ENCODE measurements at places on chromosomes 3 and 15.
A peak's percentile ranks its signal among the peaks of the same experiment; 100 is the strongest.

- DNase-seq = peak; percentile 18
Observed at GRCh38 chr15:93087825-93088199, 1.2 kb downstream of the RGMA start.

DNA sequence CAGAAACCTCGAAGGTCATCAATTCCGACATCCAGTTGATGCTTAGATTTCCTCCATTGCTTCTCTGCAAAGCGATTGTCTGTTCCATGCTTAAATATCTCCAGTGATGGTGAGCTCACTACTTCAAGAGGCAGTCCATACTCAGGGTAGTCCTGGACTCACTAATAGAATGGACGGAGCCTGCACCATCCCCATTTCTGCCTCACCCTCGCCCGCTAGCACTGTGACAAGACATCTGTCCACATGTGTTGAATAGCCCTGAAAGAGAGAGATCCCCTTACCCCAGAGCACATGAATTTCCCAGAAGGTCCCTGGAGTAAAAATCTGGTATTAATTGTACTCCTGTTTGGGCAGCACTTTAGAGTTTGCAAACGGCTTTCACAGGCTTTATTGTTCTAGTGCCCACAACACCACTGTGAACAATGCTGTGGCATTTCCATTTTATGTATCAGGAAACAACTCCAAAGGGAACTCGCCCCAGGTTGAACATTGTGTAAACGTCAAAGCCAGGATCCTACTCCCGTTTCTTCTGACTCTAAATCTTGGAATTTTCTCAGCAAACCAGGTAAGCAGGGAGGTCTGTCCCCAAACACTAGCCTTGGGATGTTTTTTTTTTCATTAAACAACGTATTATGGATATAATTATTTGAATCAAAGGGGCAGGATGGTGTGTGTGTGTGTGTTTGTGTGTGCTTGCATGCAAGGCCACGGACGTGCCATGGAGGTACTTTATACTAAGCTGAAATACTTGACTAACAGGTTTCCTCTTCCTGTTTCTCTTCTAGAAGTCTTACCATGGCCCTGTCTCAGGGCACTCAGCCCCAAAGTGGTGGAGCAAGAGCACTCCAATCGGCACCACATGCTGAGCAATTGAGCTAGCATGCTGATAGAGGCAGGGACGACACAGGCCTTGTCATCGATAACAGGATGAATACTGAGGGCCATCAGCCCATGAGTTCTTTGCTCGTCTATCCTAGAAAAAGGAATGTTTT lies 198.3 kb downstream of the OPA1 start:
- no peak for DNase-seq

- DNase-seq = no peak
Observed at GRCh38 chr15:64685230-64685888, 90.0 kb downstream of the RBPMS2 start.

- no peak for DNase-seq
Observed at GRCh38 chr3:113103588-113103987, 107.8 kb upstream of the BOC start.

- no peak for DNase-seq
Observed at GRCh38 chr3:62365391-62366125, 7.8 kb downstream of the FEZF2 start.

DNA sequence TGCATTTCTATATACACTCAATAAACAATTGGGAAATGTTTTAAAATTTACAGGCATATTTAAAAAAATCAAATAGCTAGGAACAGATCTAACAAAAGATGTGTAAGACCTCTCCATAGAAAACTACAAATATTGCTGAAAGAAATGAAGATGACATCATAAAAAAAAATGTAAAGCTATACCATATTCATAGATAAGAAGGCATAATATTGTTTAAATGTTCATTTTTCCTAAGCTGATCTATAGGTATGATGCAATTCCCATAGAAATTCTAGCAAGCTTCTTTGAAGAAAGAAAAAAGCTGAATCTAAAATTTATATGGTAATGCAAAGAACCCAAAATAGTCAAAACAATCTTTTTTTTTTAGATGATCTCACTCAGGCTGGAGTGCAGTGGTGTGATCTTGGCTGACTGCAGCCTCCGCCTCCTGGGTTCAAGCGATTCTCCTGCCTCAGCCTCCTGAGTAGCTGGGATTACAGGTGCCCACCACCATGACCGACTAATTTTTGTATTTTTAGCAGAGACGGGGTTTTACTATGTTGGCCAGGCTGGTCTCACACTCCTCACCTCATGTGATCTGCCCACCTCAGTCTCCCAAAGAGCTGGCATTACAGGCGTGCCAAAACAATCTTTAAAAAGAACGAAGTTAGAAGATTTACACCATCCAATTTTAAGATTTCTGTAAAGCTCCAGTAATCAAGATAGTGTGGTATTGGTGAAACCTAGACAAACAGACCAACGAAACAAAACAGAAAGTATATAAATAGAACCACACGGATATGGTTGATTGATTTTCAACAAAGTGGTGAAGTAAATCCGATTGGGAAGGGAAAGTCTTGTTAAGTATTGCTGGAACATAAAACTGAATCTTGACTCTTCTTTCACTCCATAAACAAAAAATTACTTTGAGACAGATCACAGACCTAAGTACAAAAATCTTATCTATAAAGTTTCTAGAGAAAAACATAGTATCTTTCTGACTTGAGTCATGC lies 6.3 kb upstream of the BHLHE40 start:
- DNase-seq = no peak

DNA sequence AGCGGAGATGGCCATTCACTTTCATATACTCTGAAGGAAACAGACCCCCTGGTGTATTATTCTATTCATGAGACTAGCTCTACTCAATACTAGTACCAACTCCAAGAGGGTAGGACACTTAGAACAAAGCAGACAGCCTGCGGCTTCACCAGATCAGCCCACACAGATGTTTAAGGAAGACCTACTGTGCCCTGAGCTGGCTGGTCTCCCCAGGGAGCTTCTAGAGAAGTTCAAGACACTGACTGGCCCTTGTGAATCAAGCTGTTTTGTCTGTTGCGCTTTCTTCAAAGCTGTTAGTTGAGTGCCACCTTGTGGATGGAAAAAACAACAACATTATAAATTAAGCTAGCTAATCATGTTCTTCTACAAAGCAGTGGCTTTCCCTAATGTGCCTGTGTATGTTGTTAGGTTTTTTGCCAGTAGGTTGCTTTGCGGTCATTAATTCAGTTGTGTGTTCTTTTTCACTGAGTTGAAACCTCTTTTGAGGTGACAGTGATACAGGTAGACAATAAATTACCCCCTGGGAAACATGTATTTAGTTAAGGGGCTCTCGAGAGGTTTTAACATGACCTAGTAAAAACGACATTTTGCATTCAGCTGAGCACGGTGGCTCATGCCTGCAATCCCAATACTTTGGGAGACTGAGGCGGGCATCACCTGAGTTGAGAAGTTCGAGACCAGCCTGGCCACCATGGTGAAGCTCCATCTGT lies 64.2 kb upstream of the MYZAP start:
- peak; percentile 51 for DNase-seq

DNA sequence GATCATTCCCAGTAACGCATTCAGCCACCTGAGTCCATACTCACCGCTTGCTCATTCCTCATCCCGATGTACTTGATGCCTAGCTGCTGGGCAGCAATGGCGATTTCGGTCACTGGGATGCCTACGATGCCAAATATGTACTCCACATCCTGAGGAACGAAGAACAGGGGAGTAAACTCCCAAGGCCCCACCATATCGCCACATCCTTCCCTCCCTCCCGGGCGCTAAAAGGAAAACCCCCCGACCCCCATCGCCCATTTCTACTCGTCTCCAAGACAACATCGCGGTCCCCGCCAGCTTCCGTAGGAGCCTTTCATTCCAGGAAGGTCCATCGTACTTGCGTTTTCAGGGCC lies 347 bp downstream of the HACL1 start:
- no peak for DNase-seq

DNA sequence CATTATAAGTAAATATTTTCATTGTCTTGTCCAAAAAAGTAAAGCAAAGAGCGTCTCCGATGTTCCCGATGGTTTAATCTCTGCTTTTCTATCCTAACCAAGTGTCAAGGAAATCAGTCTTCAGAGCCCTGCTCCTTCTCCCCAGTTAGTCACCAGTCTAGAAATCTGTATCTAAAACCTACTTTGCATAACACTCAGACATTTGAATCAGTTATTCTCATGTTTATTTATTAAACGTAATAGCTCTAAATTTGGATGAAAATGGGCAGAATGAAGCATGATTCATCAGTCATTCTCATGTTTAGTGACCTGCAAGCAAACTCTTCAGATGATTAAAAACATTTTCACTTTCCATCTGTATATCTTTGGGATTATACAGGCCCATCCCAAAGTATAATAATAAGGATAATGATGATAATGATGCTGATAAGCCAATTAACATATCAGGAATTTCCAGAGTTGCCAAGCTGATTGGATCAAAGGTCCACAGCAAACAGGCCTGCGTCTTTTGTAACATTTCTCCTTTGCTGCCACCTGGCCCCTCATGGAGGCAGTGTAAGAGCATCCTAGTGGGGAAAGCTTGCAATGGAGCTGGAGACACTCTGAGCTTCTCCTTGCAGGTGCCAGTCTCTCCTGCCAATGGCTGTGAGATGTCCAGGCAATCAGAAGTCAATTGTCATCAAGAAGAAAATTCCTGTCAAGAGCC lies 273.9 kb downstream of the IGSF11 start:
- DNase-seq = no peak

DNA sequence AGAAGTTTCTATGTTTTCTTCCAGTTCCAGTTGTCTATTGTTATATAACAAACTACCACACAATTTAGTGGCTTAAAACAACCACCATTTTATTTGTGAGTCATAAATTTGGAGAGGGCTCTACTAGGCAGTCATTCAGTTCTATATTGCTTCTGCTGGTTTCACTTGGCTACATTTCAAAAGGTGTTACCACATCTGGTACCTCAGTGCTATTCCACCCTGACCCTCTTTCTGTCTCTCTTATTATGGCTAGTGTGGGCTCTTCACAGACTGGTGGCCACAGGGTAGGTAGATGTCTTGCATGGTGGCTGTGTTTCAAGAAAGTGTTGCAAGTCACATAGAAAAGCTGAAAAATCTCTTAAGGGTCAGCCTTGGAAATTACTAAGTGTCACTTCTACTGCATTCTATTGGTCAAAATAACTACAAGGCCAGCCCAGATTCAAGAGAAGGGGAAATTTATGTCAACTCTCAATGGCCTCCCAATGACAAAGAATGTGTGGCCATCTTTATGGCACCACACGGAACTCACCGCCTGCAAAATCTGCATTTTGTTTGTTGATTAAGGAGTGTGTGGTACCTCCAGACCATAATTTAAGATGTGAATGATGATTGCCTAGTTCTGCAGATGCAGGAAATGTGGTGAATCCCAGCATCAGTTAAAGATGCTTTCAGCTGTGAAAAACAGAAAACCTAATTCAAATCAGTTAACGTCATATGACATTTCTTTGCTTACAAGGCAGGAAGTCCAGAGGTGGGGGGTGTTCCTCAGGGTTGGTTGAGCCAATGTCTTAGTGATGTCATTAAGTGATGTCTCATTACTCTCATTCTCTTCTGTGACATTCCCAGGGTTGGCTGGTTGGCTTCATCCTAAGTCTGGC lies 105.8 kb upstream of the RASGRP1 start:
- peak; percentile 76 for DNase-seq

DNA sequence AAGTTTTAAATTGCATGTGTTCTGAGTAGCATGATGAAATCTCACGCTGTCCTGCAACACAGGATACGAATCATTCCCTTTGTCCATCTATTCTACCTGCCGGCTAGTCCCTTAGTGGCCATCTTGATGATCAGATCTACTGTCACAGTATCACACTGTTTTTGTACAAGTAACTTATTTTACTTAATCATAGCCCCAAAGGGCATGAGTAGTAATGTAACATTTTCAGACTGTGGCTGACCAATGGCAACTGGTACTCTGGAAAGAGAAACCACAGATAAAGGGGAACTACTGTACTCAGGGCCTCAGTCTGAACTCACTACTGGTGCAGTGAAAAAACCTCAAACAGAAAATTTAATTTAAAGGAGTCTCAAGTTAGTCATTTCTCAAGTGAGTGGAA lies 127.3 kb upstream of the MRPL3 start:
- no peak for DNase-seq

- no peak for DNase-seq
Observed at GRCh38 chr3:72340476-72341379, 507.5 kb downstream of the SHQ1 start.

GRCh38 chr3:64489361-64490044 lies 198.3 kb downstream of the ADAMTS9 start:
- DNase-seq = no peak

DNA sequence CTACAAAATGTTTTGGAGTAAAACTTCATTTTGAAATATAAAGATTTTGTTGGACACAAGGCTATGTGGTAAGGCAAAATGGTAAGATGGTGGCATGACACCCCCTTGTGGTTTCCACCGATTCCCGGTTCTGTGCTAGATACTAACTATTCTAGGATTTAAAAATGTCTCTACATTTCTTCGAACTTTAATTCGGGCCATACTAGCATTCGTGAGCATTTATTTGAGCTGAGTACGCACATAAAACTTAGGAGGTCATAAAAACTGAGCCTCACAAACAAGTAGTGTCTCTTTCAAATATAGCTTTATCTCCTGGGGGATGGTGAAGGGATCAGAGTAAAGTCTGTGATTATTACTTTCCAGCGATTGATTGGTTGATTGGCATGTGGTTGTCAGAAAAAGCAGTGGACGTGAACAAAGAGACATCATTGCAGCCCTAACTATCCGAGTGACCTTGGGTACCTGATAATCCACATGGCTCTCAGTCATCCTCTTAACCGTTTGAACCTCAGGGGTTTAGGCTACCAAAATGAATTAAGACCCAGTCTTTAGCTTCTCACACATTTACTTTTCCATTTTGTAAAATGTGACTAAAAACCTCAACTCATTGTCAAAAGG lies 1.1 kb upstream of the ZNF639 start:
- DNase-seq = no peak

- DNase-seq = no peak
Observed at GRCh38 chr3:73848173-73848906, 223.6 kb upstream of the PDZRN3 start.

DNA sequence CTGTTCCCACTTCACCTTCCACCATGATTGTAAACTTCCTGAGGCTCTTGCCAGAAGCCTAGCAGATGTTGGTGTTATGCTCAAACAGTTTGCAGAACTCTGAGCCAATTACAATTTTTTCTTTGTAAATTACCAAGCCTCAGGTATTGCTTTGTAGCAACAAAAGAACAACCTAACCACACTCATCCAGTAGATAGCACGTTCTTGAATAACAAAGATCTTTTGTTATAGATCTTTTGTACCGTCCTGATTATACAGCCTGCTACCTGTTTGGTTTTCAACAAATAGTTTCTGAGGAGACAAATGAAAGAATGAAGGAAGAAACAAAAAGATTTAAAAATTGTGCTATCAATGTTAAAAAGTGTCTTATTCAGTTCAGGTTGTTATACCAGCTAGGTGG lies 474.7 kb upstream of the ALCAM start:
- DNase-seq = no peak

All from memory B cell (primary cell).